ENCODE measurements at places on chromosomes 7 and 10.

DNA sequence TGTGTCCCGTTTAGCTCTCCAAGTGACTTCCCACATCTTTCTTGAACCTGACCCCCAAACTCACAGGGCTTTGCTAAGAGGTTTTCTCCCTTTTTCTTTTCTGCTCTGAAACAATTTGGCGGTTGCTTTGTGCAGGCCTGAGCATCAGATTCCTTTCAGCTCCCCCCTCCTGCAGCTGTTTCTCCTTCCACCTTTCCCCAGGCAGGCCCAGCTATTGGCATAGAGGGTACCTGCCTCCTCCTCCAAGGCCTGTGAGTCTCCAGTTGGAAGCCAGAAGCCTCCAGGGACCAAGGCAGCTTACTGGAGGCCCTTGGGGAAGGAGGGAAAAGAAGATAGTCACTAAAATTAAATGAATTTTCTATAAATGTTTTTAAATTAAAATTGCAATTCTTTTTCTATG lies 7.7 kb downstream of the VAX1 start:
- no peak for DNase-seq

- no peak for DNase-seq
These were observed 701.4 kb upstream of the COBL start for GRCh38 chr7:52017802-52018679.

DNA sequence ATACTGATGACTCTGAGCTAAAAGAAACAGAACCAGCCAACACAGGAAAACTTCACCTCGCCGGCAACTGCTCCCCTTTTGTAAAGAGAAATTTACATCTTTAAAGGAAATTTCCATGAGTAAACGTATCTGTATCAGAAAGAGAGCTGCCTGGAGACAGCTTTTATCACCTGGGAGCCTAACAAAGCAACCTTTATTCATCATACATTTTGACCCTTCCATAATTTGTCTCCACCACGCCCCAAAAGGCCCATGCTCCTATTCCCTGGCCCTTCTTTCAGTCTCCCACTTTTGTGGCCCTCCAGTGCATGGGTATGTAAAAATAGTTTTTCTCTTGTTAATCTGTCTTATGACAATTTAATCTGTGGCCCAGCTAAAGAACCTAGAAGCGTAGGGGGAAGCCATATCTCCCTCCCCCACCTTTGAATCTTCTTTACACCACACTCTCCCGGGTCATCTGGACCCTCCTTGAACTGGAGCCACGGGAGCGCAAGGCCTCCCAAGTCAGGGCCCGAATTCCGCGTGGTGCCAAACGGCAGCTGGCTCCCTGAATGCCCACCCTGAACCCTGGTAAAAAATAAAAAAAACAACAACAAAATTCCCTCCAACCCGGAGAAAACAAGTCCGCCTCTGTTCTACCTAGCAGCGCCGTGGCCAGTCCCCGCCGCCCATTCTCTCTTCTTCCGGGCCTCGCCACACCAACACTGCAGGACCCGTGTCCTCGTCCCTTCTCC lies 15.4 kb upstream of the FKBP9 start:
- DNase-seq = no peak

GRCh38 chr7:35370687-35371086 lies 116.8 kb upstream of the TBX20 start:
- no peak for DNase-seq

- DNase-seq = no peak
These were observed 160.6 kb downstream of the CFTR start for GRCh38 chr7:117640465-117640864.

- no peak for DNase-seq
These were observed 72.9 kb downstream of the ADARB2 start for GRCh38 chr10:1664333-1664964.

DNA sequence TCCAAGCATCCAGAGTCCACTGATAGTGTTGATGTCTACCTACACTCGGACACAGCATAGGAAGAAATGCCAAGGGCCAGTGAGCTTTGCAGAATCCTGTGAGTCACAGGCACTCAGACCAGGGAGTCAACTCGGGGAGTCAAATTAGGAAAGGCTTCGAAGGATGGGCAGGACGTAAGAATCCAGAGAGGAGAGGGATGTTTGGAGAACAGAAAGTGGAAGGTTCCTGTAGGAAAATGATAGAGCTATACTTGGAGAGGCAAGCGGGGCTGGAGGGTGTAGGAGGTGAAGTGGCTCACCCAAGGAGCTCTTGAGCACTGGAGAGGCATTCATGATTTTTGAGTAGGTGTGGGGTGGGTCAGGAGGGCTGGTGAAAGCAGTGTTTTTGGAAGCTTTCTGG lies 3.0 kb downstream of the ZYX start:
- DNase-seq = no peak

- no peak for DNase-seq
These were observed 14.6 kb downstream of the EDRF1 start for GRCh38 chr10:125734148-125734547.

DNA sequence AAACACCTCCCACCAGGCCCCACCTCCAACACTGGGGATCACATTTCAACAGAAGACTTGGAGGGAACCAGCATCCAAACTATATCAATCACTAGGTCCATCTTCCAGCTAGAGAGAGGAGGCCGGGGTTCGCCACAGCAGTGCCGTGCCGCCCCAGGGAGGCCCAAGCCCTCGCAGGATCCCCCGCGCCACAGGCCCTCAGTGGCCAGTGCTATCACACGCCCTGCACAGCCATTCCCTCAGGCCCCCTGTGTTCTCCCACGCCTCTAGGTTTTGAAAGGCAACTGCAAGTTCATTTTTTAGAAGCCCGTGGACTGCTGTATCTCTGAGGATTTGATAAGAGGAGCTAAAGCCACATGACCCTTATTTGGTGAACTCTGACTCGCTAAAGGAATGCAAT lies 136.4 kb downstream of the OAT start:
- DNase-seq = no peak

DNA sequence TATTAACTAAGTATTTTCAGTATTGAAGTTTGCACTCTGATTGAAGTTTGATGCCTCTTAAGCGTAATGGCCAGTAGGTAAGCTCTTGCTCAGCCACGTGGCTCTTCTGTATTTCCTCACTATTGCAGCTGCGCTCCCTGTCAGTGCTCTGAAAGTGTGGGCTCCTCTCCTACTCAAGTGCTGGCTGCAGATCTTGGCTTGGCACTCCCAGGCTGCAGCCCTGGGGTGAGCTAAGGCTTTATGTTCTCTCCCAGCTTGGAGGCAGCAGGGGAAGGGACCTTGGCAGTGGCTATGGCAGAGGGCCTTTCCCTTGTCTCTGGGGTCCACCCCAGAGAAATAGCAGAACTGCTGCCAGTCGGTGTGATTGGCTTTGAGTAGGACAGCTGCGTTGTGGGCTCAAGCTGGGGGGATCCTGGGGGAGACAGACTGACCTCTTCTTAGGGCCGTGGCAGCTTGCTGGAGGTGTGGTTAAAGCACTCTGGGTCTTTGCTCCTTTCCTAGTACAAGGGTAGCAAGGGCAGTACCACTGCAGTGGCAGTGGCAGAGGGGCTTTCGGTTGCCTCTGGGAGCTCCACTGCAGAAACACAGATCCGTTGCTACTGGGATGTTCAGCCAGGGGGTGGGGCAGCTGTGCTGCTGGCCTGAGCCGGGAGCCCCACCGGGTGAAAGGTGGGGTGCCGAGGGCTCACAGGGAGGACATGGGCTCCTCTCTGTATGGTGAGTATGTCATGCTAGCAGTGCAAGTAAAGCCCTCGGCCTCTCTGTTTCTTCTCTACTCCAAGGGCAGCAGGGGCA lies 100.5 kb downstream of the GLCCI1 start:
- DNase-seq = no peak

GRCh38 chr10:89798092-89798491 lies 96.7 kb downstream of the KIF20B start:
- DNase-seq = no peak

DNA sequence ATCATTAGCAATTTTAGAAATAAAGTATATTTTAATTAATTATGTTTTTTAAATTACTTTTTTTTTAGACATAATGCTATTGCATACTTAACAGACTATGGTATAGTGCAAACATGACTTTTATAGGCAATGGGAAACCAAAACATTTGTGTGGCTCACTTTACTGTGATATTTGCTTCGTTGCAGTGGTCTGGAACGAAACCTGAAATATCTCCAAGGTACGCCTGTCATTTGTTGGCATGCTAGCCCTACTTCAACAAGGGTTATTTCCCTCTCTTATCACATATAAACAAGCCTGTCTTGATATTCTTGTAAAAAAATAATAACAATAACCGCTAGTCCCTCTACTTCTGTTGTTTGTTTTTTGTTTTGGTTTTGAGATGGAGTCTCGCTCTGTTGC lies 74.2 kb downstream of the TYW1B start:
- no peak for DNase-seq

DNA sequence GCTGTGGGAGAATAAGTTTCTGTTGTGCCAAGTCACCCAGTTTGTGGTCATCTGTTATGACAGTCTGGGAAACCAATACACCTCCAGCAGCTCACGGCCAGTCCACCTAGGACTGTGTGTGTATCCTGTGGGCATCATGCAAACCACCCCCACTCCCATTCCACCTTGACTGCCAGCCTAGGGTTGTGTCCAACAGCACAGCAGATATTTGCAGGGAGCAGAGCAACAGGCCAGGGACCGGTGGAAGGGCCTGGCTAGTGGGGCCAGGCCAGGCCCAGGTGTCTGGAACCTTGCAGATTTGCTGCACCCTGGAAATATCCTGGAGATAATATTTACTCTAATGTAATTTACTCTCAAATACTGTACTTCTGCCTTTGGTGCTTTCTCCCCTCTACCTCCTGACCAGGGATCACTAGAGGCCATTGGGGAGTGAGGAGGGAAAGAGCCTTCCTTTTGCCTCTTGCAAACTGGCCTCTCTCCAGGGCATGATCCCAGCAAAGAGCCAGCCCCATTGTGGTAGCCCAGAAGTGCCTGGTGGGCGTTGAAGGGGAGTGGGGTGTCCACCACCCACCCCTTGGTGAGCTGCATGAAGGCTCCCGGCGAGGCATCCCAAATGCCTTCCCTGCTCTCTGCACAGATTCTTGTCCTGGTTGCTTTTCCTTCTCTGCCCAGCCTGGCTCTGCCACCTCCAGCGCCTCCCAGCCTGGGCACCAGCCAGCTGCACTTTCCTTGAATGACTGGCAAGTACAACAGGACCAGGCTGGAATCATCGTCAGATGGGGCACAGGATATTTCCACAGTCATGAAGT lies 15.2 kb upstream of the TPST1 start:
- no peak for DNase-seq

- DNase-seq = no peak
These were observed 57.1 kb upstream of the FAM20C start for GRCh38 chr7:135257-135653.

DNA sequence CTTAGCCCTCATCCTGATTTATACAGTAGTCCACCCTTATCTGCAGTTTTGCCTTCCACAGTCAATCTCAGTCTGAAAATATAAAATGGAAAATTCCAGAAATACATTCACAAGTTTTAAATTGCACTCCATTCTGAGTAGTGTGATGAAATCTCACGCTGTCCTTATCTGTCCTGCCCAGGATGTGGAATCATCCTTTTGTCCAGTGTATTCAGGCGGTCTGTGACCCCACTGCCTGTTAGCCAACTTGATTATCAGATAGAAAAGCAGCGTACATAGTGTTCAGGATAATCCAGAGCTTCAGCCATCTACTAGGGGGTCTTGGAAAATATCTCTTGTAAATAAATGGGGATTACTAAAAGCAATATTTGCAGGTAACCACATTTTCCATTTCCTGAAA lies 146.3 kb downstream of the MALRD1 start:
- no peak for DNase-seq

- no peak for DNase-seq
These were observed 84.3 kb downstream of the PRKAG2 start for GRCh38 chr7:151792636-151793035.

GRCh38 chr7:80247144-80247543 lies 112.5 kb downstream of the GNAI1 start:
- no peak for DNase-seq

- DNase-seq = no peak
These were observed 1.6 kb downstream of the CHST15 start for GRCh38 chr10:124091646-124092249.

DNA sequence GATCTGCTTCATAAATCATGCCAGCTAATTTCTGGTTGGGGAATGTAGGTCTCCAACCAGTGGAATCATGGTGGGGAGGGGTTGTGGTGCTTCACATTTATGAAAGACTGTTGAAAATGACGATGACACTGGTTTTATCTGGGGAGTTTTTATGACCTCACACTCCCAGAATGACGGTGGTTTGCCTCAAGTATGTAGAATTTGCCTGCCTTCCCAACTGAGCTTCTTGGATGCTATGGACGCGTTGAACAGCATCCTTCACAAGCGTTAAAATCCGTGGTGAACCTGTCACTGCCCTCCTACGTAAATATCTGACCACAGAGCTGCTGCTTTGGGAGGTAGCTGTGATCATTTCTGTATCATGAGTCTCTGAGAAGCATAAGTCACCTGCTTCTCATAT lies 3.3 kb downstream of the INSYN2A start:
- no peak for DNase-seq

DNA sequence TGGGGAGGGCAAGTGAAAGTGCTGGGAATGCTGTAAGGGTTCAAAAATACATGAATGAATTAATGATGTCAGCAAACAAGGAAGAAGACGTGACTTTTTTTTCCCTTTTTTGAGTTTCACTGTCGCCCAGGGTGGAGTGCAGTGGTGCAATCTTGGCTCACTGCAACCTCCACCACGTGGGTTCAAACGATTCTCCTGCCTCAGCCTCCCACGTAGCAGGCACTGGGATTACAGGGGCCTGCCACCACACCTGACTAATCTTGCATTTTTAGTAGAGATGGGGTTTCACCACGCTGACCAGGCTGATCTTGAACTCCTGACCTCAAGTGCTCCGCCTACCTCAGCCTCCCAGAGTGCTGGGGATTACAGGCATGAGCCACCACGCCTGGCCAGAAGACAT lies 30.0 kb downstream of the DENND10 start:
- DNase-seq = no peak

DNA sequence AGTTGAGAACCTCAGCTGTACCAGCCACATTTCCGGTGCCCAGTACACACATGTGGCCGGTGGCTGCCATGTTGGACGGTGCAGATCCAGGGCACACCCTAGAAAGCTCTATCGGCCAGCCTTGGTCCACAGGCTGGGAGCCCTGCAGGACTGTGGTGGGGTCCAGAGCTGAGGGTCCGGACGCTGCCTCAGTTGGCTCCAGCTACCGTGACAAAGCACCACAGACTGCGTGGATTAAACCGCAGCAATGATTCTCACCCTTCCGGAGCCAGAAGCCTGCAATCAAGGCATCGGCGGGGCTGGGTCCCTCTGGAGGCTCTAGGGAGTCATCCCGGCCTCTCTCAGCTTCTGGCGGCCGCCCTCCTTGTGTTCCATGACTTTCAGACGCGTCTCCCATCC lies 50.1 kb downstream of the PDGFA start:
- DNase-seq = no peak

GRCh38 chr10:10489805-10490571 lies 527.7 kb upstream of the CELF2 start:
- no peak for DNase-seq

- DNase-seq = no peak
These were observed 8.1 kb upstream of the RABGEF1 start for GRCh38 chr7:66732439-66732838.

Measured in amniotic stem cell (primary cell).